ENCODE measurements at places on chromosomes 5 and 9.
A peak's percentile ranks its signal among the peaks of the same experiment; 100 is the strongest.

- no peak for DNase-seq
These were observed 7.2 kb upstream of the ZNF131 start for GRCh38 chr5:43113546-43113945.

DNA sequence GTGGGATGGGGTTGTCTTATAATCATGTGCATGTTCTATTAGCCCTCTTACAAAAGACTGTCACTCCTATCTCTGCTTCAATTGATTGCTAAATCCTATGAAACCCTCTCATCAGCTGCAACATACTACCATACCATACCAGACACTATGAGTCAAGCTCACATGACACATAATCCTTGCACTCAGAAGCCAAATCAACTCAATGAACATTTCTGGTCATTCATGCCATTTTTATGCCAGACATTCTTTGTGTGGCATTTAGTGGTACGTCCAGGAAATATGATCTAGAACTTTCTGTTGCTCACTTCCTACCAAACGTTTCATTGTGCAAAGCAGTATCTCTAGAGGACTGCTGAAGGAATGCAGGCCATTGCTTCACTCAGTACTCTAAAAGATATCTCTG lies 159.2 kb upstream of the GNA14 start:
- peak; percentile 57 for DNase-seq

DNA sequence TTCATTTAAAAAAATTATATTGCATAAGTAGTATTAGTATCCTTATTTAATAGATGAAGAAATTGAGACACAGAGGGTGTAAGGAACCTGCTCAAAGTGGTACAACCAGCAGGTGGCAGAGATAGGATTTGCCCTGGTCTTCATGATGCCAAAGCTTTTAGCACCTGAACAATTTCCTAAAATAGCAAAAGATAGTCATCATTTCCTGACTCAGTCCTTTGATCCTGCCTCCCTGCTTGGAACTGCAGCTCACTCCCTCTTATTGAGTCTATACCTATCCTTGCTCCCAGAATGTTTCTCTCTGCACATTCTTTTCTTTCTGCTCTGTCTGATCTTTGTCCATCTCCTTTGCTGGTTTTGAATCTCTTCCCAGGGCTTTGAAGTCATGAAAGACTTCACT lies 155.8 kb downstream of the FRMD3 start:
- DNase-seq = peak; percentile 10

DNA sequence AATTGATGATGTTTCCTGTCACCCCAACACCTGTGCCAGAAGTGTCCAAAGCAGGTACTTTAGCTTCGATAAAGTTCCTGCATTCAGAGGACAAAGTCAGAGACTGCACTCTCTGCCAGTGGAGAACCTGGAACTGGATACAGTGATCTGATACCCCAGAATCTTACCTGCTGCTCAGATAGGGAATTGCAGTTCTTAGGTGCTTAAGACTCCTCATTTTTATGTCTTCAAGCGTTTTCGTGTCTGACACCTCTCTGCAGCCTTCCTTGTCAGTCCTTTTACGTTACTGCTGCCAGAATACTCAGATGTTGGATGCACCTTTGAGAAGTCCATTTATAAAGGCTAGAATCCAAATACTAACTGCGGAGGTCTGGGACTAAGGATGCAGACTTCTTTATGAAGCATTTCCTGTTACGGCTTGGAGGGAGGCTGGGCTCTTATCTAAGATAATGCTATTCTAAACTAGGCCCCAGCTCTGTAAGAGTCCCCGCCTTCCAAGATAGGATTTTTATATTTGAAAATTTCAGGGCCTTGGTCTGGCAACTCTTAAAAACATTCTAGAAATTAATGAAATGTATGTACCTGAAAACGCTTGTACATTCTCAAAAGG lies 1.9 kb downstream of the ISOC1 start:
- DNase-seq = no peak

DNA sequence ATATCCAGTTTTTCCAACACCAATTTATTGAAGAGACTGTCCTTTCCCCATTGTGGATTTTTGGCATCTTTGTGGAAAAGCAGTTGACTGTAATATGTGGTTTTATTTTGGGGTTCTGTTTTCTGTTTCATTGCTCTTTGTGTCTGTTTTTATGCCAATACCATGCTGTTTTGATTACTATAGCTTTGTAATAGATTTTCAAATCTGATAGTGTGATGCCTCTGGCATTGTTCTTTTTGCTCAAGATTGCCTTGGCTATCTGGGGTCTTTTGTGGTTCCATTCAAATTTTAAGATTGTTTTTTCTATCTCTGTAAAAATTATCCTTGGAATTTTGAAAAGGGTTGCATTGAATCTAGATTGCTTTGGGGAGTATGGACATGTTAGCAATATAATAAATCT lies 99.5 kb downstream of the NDUFAF2 start:
- no peak for DNase-seq

- DNase-seq = no peak
These were observed 453.5 kb downstream of the GADD45G start for GRCh38 chr9:90058182-90058763.

- peak; percentile 45 for DNase-seq
These were observed 24.6 kb downstream of the NR2F1 start for GRCh38 chr5:93607367-93608258.

GRCh38 chr5:151408591-151409230 lies 38.7 kb upstream of the SLC36A1 start:
- no peak for DNase-seq

DNA sequence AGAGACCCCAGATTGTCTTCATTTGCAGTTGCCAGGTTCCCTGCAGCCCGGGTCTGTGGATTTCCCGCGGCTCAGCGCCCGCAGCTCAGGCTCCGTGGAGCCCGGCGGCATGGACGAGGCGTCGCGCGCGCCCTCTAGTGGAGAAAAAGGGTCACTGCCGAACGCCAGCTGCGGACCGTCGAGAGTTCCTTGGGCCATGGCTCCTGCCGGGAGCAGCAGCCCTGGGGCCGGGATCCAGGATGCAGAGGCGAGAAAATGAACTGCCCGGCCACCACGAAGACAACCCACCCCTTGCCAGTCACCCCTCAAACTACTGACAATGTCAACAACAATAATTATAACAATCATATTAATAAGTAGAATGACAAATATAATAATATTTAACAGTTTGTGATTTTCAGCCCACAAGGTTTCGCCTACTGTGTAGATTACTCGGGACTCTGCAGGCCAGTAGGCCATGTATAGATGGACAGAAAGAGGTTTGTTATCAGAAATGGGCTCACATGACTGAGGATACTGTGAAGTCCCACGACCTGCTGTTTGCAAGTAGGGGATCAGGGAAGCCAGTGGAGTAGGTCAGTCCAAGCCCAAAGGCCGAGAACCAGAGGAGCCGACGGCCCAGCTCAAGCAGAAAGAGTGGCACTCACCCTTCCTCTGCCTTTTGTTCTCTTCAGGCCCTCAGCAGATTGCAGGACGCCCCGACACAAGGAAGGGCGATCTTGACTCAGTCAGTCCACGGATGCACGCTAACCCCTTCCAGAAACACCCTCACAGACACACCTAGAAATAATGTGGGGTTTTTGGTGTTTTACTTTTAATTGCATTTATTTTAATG lies 43.1 kb downstream of the BOD1 start:
- DNase-seq = peak; percentile 38

- peak; percentile 70 for DNase-seq
These were observed 27.7 kb upstream of the SLC12A7 start for GRCh38 chr5:1139331-1140170.

GRCh38 chr9:136122425-136123383 lies 4.0 kb upstream of the TMEM250 start:
- no peak for DNase-seq

GRCh38 chr9:123401879-123402513 lies 46.0 kb downstream of the CRB2 start:
- peak; percentile 49 for DNase-seq

DNA sequence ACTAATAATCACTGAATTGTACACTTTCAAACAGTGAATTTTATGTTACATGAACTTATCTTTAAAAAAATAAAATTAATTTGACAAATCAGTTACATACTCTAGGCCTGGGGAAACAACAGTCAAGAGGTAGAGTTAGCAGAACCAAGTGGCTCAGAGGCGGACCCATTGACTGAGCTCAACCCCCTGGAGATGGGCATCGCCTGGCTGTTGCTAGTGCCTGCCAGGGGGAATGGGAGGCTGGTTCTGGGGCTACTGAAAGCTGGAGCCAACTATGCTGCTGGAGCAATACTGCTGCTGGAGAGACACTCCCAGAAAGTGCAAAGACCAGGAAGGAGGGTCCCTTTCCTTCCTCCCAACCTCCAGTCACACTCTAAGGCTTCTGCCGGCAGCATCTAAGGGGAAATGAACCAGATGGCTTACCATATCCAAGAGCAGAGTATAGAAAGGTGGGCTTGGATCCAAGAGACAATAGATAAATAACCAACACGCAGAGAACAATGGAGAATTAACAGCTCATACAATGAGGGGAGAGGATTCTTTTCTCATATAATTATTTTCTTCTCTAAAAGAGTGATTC lies 40.3 kb upstream of the ANKRD55 start:
- DNase-seq = no peak

DNA sequence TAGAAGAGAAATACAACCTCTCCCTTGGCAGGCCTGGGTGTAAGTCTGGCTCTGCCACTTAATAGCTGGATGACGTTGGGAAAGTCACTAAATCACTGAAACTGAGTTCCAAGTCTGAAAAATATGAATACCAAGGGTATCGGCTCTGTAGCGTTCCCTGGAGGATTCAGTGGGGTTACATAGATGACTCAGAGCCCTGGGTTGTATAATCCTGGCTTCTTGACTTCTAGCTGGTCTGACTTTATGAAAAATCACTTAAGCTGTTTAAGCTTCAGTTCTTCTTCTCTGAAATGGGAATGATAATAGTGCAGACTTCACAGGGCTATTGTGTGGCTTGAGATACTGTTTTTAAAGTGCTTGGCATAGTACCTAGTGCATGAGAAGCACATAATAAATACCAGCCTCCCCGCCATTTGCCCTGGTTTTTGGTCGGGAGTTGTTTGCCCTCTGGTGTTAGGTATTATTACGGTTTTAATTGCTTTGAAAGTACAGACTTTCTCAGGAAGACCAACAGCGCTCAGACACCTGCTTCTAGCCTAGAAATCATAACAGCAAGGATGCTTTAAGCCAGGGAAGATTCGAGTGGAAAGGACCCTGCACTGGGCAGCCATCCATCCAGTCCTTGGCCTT lies 43.0 kb downstream of the CYFIP2 start:
- DNase-seq = no peak

GRCh38 chr9:96342571-96343245 lies 40.7 kb upstream of the HSD17B3 start:
- DNase-seq = no peak

DNA sequence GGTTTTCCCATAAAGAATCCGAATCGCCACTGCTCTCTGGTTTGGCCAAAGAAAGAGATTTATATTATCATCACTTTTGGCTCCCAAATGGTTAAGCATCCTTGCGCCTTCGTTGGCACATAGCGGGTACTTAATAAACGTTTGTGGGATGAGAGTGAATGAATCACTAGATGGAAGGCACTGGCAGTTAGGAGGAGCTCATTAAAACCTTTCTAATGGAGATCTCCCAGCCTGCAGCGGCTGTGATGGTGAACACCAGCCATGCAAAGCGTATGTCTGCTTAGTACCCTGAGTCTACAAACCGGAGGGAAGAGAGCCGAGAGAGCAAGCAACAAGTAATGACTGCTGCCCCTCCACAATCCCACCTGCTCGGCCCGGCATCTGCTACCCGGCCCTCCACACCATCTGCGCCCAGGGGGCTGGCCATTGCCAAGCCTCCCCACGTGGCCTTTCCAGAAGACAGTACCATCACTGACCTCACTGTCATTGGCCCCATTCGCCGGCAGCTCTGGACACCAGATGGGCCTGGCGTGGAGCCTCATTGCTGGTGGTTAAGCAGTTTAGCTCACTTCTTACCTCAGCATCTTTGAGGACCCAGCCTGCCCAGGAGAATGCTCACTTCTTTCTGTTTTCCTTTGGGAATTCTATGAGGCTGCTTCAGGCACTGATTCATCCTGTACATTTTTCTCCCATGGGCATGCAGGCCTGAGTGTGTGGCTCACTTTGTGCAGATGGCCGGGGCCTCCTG lies 39.3 kb upstream of the ANKRD33B start:
- DNase-seq = peak; percentile 85

DNA sequence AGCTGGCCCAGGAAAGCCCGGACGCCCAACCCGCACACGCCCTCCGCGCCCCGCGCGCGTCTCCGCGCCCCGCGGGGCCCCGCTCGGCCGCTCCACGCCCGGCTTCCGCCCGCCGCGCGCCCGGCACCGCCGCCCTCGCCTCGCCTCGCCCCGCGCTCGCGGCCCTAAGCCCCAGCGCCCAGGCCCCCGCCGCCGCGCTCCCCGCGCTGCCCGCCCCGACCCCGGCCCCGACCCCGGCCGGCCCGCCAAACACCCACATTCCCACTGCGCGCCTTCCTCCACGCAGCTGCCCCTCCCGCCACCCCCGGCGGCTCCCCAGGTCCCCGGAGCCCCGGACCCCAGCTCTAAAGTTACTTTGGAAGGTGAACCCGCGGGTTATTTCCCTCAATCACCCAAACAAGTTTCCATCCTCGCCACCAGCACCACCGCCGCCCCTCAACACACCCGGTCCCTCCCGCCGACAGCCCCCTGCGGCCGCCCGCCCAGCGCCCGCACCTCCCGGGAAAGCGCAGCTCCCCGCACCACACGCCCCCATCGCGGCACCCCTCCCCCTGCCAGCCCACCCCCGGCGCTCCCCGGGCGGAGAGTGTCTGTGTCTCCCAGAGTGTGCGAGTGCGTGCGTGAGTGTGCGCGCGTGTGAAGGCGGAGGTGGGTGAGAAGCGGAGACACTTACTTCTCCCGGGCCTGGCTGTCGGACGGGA lies 439 bp downstream of the SSBP2 start:
- no peak for DNase-seq

- no peak for DNase-seq
These were observed 23.7 kb downstream of the SLC6A7 start for GRCh38 chr5:150213530-150213929.

DNA sequence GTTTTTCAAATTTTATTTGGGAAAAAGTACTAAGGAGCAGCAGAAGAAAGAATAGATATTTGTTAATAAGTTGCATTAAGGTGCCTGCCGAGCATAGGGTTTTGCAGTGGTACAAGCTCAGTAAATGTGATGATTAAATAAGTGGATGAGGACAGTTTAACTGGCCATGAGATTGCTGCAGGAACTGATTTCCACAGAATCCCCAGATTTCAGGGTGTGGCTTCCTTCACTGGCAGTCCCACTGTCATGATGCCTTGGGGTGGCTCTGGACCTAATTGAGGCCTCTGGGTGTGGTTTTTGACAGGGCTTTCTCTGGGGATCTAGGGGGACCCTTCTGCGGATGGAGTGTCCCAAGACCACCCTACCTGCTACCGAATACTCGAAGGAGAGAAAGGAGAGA lies 1.4 kb downstream of the PHF24 start:
- DNase-seq = no peak

All from A172 (cell line).